ENCODE measurements at places on chromosomes 7 and 10.

- no peak for DNase-seq
These were observed 678.9 kb upstream of the TEX47 start for GRCh38 chr7:89474456-89474855.

DNA sequence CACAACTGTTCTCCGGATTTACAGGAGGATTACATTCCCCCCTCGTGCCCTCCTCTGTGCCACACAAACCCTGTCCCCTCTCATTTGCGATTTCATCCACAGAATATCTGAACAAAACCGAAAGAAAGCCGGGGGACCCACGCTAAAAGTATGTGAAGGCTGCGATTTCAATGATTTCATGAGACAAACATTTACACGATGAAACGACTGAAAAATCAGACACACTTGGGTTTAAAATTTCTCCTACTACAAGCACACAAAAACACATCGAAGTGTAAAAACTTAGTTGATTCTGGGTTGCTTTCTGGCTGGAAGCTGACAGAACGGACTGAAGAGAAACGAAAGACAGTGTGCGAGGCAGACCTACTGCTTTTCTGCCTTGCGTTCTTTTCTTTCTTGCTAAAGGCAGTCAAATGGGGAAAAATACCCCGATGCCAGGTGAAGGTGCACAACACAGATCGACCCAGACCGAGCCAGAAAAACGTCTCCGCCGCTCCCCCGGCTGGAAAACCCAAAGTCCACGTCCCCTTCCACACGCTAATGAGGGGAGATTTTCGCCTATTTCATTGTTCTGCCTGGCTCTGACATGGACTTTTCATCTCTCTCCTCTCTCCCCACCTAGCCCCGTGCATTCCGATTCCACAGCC lies 1.2 kb downstream of the HIPK2 start:
- no peak for DNase-seq

GRCh38 chr7:27165996-27166530 lies 726 bp upstream of the HOXA9 start:
- DNase-seq: no peak

DNA sequence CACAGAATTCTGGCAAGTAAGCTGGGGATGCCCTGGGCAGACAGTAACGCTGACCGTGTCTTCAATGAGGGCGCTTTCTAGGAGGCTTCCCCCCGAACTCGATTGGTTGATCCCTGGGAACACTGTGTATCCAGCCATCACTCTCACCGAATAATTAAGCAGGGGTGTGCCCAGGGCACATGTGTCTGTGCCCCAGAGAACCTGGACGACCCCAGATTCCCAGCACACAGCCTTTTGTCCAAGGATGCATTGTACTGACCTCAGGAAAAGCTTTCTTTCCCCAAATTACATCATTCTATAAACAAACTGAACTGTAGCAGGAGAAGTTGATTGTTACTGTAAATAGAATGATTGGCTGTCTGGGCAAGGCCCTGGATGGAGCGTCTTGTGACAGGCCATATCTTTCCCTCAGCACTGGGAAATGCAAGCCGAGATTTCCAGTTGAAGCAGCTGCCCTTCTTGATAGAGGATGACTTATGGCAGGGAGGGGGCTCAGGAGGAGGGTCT lies 6.6 kb upstream of the DEPP1 start:
- DNase-seq: no peak

DNA sequence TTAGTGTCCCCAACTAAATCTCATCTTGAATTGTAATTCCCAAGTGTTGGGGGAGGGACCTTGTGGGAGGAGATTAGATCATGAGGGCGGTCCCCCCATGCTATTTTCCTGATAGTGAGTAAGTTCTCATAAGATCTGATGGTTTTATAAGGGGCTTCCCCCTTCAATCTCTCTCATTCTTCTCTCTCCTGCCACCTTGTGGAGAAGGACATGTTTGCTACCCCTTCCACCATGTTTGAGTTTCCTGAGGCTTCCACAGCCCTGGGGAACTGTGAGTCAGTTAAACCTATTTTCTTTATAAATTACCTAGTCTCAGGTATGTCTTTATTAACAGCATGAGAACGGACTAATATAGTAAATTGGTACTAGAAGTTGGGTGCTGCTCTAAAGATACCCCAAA lies 365.6 kb downstream of the ANKRD7 start:
- DNase-seq: no peak

- DNase-seq: no peak
These were observed 152.4 kb upstream of the LAMB4 start for GRCh38 chr7:108282427-108282996.

DNA sequence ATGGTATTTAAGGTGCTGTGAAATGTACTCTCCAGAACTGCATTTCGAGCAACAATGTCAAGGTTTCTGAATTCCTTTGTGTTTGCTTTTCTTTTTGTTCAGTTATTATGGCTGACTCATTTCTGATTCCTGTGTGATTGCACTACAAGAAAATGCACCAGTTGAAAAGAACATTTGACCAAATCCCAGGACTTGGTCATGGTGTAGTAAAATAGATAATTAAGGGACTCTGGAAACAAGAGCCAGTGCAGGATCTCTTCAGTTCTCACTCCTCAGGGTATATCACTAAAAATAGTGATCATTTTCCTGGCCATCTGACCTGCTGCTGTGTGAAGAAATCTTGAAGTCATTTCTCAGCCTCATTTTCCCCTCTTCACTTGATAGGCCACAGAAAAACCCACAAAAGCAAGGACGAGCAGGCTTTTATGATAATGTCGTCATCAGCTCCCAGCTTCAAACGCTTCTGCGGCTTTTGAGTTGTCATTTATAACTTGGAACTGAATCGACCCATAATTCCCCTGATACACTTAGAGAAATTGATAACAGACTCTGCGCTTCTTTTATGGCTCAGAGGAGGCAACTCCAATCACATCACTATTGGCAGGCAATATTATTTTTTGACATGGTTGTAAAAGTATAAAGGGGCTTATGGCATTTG lies 274.7 kb downstream of the HDAC9 start:
- no peak for DNase-seq

DNA sequence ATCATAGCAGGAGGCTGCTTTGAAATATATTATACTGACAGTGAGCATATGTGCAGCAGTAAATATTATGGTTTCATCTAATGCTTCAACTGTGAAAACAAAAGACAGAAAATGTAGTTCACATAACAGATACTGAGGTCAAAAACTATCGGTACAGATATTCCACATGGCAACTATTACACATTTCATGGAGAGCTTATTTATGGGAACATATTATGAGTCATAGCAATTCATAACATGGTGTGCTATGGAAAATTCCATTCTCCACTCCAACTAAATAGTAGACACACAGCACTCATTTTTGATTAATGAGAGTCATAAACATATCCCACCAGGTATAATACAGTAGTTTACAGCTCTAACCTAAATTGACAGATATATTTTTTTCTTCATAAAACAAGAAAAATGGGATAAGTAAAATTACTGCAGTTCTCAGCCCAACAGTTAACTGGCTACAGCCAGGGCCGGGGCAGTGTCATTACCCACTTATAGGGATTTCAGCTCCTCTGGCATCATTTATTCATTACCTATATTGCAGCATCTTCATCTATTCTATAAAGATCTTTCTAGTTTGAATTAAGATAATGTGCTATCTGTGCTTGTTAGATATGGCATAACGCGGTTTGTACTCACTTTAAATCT lies 475.6 kb upstream of the KLF6 start:
- DNase-seq: no peak

DNA sequence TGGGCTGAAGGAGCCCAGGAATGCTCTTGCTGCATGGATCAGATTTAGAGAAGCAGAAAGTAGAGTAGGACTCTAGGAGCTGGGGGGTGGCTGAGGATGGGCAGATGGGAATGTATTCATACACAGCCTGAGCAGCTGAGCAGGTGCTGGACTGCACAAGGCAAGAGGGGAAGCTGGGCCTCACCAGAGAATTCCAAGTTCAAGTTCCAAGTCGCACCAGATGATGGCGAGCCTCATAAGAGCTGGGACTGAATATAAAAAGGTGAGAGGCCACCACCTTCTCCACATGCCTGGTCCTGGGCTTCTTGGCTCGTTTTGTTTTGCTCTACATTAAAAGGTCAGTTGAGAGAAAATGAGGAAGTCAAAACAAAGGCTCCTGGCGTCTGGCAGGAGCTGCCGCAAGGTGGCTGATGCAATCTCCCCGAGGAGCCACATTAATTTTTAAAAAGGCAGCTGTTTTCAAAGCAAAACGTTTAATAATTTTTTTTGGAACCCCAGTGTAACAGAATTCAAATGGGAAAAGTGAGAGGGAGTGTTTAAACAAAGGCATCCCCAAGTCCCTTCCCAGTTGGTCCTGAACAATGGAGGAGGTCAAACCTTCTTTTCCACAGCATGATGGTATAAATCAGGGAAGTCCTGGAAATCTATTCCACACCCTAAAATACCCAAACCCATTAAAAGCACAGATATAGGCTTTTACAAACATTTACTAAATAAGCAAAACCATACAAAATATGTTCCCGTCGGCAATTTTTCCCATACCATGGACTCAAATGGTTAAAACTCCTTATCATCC lies 9.5 kb downstream of the CYREN start:
- DNase-seq: no peak

DNA sequence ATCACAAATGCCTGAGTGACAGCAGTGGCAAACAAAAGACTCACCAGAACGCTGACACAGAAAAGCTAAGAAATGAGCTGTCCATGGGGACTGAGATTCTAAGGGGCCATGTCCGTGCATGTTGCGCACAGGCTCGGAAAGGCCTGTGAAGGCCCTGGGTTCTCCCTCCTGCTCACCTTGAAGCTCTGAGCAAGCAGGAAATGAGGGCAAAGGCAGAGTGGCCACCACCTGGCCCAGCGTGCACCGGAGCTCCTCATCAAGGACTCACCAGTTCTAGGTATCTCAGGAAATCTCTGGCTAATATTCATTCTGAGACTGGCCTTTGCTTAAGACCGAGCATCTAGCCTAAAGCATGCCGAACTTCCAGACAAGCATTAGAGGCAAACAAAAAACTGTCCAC lies 52.7 kb downstream of the MAD1L1 start:
- DNase-seq: no peak

DNA sequence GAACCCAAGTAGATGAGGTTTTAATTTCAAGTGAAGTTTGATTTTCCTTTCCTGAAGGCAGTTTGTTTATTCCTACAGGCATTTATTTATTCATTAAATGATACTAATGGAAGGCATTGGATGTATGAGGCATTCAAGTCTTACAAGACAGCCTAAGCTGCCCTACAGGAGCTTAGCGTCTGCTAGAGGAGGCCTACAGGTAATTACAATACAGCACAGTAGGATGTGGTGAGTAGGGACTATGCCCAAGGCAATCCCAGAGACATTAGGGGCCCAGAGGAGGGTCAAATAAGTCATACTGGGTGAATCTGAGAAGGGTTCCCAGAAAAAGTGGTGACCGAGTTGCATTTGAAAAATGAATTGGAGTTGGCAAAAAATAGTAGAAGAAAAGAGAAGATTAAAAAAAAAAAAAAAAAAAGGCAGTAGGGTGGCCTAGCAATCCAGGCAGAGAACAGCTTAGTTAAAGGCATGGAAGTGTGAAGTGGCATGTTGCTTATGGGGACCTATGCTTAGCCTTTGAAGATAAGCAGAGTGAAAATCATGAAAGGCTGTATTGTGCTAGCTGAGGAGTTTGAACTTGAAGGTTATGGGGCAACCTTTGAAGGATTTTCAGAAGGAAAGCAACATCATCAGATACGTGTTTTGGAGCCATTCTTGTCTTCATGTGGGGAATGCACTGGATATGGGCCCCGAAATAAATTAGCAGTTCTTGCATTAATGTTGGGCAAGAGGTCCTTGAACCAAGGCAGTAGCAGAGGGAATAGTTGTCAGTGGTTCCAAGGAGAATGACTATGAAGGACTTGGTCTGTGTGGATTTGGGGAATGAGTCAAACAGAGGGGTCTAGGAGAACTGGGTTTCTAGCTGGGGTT lies 65.5 kb downstream of the SNX10 start:
- DNase-seq: no peak

GRCh38 chr7:31815796-31816195 lies 128.8 kb downstream of the PPP1R17 start:
- DNase-seq: no peak

DNA sequence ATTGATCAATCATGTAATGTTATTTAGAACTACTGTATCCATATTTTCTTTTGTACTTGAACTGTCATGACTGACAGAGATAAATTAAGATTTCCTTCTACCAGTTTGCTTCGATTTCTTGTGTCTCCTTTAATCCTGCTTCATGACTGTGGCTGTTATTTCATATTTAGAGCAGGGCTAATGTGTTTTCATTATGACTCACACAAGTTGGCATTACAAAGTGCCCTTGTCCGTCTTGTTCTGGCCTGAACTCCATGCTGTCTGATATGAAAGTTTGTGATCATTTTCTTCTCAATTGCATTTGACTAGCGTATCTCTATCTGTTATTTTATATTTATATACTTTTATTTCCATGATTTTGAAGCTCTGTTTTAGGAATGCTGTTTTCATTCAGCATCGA lies 344.1 kb upstream of the PRKCQ start:
- DNase-seq: no peak

GRCh38 chr7:2665359-2665791 lies 22.6 kb upstream of the AMZ1 start:
- DNase-seq: no peak

GRCh38 chr7:127447326-127447945 lies 54.9 kb upstream of the ZNF800 start:
- no peak for DNase-seq

DNA sequence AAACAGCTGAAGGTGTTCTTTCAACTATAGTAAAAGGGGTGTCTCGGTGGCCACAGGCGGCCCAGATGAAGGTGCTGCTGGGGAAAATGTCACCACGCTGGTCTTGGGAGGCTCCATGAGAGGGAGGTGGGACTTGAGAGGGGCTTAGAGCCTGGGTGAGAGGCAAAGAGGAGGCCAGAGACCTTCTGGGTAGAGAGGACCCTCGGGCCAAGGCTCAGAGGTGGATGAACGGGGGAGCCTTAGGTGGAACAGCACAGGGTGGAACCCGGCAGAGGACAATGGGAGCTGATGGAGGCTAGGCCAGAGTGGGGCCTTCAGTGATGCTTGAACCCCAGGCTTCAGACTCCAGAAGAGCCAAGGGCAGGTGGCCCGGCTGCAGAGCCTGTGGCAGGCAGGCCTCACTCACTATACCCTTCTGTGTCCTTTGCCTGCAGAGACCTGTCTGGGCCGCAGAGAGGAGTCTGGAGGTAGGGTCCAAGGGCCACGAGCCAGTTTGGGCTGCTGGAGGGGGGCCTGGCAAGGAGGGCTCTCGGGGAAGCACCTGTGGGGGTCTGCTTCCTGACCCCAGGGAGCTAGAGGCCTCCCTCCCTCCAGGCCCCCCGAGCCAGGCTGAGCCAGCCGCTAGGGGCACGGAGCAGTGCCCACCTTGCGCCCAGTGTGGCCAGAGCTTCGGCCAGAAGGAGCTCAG lies 32.1 kb downstream of the ZNF783 start:
- DNase-seq: no peak

GRCh38 chr10:7388602-7389001 lies 22.2 kb downstream of the SFMBT2 start:
- DNase-seq: no peak

Data from heart left ventricle (tissue), 16 donors.